Stimulated activated CD8-positive, alpha-beta memory T cell treated with anti-CD3 and anti-CD28 coated beads, Interleukin-7, amount 100 ng/mL, for 48 hours (primary cell): ENCODE measurements at places on chromosomes 3 and 15.

DNA sequence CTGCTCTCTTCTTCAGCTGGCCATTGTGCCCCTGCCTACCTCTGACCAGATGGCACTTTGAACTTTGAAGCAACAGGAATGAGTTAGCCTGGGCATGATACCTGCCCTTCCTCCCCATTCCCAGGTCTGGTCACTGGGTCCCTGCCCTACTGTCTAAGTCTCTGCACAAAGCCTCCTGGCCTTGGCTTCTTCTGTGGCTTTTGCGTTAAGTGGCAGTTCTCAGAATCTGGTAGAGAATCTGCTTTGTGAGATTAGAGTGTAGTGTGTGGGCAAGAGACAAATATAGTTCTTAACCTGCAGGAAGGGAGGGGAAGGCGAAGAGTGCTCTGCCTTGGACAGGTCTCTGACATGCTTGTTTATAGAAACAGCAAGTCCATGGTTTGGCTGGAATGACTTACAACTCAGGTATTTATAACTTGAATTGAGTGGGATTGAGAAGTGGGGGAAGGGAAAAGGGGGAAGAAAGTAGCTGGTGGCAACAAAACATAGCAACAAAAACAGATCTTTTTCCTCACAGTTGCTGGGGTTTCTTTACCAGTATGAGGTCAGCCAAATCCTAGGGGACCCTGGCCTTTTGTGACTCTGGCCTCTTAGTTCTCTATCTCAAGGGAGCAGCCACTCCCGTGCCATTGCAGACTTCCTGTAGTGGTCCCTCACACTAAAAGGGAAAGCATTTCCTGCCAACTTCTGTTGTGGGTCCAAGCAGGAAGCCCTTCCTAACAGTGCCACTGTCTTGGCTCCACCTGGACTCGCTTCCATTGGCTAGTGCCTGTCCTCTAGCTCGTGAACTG is 16.7 kb downstream of the MAPKBP1 start:
- DNase-seq = no peak

DNA sequence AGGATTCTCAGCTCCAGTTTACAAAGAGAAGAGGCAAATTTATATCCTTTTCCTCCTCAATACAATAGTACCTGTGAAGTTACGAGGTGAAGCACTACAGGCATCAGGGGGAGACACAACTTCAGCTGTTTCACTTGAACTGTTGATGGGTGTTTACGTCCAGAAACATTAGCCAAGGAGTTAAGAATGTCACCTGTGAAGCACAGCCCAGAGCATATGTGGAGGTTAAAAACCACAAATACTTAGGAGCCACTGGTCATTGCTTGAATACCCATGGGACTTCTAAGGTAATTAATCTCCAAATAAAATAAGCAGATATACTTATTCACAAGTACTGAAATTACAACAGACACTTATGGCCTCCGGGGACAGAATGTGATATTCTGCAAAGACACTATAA is 246.5 kb downstream of the ULK4 start:
- DNase-seq = no peak

- no peak for DNase-seq
Observed at GRCh38 chr3:9190276-9190675, 59.2 kb downstream of the SRGAP3 start.

- no peak for DNase-seq
Observed at GRCh38 chr3:15845475-15845874, 47.7 kb upstream of the ANKRD28 start.

- no peak for DNase-seq
Observed at GRCh38 chr3:178669758-178670157, 133.5 kb downstream of the KCNMB2 start.

- DNase-seq = no peak
Observed at GRCh38 chr15:74873756-74874424, 725 bp upstream of the SCAMP2 start.

DNA sequence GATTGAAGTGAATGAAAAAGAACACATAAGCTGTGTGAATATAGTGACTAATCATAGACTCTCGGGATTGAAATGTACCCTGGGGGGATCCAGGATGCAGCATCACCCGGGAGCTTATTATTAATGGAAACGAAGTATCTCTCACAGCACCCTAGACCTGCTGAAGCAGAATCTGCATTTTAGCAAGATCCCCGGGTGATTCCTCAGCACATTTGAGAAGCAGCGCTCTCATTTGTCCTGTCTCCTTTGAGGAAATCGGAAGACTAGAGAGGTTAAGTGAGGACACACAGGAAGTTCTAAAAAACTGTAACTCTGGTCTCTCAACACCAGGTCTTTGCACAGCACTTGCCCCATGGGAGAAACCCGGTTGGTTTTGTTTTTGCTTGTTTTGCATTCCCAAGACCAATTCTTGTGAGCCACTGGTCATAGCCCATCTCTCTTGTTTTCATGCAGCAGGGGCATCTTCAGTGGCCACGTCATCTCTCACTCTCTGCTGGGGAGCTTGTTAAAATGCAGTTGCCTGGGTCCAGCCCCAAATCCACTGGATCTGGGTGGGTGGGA is 30.2 kb downstream of the ZNF710 start:
- DNase-seq = no peak

GRCh38 chr15:35784745-35785144 is 238.8 kb upstream of the DPH6 start:
- no peak for DNase-seq
